NCI-H1417 treated with DMSO at 0.1 percent for 48 hours (cell line): ENCODE measurements at places on chromosomes 7 and 10.

- DNase-seq: no peak
Measured at GRCh38 chr10:43166880-43167497, 28.7 kb downstream of the CSGALNACT2 start.

DNA sequence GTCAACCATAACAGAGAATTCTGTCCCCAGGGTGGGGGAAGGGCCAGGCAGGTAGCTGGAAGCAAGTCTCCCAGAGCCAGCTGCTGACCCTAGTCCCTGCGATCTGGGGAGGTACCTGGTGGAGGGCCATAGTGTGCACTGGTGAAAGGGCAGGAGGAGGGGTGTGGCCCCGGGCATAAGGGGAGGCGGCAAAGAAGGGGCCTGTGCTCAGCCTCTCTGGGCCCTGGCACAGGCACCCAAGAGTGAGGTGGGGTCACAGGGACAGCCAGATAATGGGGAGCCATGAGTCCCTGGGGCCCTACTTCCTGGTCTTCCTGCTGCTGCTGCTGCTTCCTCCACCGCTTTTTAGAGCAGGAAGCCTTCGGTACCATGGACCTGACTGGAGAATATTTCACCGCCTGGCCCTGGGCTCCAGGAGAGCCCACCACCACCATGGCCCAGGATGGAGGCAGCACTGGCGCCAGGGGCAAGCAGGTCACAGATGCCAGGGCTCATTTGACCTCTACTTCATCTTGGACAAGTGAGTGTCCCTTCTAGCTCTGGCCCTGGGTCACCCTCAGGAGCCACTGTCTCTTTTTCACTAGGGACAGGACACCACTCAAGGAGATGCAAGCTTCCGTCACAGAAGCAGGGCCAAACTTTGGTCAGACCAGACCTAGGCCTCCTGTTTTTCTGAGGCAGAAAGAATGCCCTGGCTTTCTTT, at the start of gene ANTXRL:
ANTXRL (plus strand) TSS at position 7 of the 703 bp plus-strand sequence; CDS start at position 273, 266 bp downstream.
- no peak for DNase-seq

DNA sequence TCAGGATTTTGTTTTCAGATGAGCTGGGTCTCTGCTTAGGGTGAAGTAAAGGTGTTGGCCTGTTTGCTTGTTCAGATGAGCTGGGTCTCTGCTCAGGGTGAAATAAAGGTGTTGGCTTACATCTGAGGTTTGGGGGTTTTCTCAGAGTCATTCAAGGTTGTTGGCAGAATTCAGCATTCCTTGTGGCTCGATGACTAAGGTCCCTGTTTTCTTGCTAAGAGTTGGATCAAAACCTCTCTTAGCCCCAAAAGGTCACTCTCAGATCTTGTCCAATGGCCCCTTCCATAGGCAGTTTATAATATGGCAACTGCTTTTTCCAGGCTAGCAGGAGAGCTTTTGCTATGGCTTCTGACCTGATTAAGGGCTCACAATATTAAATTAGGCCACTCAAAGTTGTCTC, 106.6 kb downstream of the ADAM22 start:
- no peak for DNase-seq

GRCh38 chr7:136058546-136058945, 81.4 kb upstream of the MTPN start:
- no peak for DNase-seq

GRCh38 chr7:24601600-24601999, 28.3 kb downstream of the PALS2 start:
- no peak for DNase-seq

DNA sequence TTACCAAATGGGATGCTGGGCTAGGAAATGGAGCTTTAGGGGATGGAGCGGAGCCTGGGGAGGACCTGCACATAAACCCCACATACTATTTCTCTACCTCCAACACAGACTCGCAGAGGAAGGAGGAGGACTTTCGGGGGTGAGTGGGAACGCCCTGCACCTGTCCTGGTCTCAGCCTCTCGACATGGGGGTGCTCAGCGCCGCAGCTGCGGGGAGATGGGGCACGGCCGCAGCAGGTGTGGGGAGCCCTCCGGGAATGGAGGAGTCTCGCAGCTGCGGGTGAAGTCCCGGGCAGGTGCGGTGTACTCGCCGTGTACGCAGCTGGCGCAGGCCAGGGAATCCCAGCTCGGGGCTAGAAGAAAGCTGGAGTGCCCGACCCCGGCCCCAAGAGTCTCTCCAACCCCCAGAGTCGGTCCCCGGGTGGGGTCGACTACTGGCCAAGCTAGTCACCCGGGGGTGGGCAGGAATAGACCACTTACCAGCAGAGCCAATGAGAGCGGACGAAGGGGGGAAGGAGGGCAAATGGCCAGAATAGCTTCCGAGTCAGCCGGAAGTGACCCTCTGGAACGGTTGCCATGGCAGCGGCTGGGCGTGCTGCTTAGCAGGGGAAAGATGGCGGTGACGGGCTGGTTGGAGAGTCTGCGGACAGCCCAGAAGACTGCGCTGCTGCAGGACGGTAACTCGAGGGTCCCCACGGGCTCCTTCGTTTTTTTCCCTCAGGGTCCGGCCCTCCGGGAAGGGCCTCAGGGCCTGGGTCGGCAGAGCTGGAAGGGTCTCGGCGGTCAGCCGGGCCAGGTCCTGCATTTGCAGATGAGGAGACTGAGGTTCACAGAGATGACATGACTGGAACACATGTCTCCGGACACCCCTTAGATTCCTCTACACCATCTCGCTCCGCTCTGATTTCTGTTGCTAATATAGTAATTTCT, at the start of the genes DPCD and POLL:
DPCD (plus strand) TSS at position 597 of the 929 bp plus-strand sequence; CDS start at position 613, 16 bp downstream.
POLL (minus strand) TSS at position 533 of the 929 bp plus-strand sequence. CDS start 897 bp downstream, outside the sequence.
- DNase-seq: peak; percentile 64

DNA sequence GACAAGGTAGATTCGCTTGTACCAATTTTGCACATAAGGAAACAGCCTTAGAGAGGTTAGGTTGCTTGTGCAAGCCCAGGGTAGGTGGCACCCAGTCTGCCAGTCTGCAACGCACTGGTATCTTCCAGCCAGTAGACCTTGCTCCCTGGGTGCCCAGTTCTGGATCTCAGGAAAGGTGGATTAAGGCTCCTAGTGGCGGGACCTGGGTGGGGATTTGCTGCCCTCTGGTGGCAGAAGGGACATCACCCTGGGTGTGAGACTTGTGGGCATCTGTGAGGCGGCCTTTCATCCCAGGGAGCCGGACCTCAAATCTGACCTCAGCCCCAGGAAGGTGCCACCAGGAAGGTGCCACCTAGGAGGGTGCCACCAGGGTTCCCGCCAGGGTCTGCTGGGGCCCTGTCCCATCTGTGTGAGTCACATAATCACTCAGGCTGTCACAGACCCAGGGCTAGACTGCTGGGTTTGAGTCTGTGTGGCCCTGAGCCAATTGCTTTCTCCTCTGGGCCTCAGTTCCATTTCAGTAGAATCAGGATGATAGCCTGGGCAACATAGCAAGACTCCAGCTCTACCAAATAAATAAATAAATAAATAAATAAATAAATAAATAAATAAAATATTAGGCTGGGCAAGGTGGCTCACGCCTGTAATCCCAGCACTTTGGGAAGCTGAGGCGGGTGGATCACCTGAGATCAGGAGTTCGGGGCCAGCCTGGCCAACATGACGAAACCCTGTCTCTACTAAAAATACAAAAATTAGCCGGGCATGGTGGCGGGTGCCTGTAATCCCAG, 5.3 kb upstream of the PRKRIP1 start:
- peak; percentile 6 for DNase-seq

DNA sequence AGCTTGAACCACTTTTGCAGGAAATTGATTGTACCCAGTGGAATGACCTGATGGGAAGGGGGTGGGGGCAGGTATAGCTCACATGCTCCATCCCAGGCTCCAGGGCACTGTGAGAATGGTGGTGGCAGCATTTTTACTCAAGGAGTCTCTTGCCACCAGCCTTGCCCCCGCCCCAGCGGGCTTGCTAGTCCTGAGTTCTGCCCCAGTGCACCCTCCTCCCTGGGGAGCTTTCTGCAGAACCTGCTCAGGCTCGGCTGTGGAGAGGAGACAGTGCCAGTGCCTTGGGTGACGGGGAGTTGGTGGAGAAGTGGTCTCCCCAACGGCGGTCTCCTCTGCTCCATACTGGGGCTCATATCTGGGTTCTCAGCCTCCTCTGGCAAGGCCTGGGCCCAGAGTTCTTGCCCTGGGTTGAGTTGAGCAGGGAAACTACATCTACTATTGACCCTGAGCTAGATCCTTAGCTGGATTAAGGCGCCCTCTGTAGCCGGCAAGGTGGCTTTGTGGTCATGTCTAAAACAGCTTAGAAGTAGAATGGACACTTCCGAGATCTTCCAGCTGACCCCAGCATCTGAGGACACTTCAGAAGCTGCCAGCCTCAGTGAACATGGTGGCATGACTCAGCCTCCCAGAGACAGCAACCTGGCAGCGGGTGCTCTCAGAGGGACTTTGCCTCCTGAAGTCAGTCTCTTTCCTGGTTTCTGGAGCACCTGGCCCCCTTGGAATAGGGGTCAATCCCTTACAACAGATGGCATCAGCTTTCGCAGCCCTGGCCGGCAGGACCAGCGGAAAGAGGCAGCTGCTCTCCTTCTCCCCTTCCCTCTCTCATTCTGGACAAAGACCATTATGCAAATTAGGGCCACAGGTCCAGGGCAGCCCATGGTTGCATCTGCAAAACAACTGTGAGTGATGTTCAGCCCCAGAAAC, 363.4 kb upstream of the MKI67 start:
- DNase-seq: no peak

GRCh38 chr7:1055956-1056784, 11.8 kb downstream of the GPR146 start:
- no peak for DNase-seq

GRCh38 chr7:118026791-118027190, 153.6 kb upstream of the CTTNBP2 start:
- DNase-seq: no peak

DNA sequence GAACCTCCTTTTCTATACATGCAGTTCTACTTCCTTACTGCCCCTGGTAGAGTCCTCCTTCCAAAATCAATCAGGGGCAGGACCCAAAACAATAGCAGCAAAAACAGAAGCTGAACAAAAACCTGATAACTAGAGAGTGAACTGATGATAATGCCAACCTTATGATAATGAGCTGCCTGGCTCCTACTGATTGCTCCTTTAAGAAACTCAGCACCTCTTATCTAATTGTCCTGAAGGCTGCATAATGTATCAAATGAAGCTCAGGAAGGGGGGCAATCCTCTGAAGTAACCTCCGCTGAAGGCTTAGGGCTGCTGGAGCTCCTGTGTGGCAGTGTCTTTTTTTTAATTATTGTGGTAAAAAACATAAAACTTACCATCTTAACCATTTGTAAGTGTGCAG, 257.0 kb downstream of the PHTF2 start:
- DNase-seq: no peak

GRCh38 chr10:110710621-110711020, 66.5 kb downstream of the RBM20 start:
- no peak for DNase-seq

GRCh38 chr10:79331226-79331625, 16.0 kb upstream of the PPIF start:
- no peak for DNase-seq

DNA sequence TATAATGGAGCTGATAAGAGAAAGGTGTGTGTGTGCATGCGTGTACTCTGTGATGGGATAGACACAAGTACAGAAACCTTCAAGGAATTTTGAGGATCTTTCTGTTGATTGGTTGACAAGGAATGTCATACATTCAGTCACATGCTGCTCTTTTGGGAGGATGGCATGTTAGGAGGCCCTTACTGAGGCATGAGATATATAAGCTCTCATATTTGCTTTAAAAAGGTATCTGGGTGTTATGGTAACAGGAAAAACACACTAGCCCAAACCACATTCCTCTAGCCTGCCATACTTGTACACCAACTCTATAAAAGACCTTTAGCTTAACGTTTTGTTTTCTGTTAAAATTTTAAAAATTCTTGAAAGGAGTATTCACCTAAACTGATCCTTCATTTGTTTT, 72.5 kb upstream of the EGFR start:
- no peak for DNase-seq

GRCh38 chr7:141715018-141715417, 6.9 kb downstream of the WEE2 start:
- DNase-seq: no peak

DNA sequence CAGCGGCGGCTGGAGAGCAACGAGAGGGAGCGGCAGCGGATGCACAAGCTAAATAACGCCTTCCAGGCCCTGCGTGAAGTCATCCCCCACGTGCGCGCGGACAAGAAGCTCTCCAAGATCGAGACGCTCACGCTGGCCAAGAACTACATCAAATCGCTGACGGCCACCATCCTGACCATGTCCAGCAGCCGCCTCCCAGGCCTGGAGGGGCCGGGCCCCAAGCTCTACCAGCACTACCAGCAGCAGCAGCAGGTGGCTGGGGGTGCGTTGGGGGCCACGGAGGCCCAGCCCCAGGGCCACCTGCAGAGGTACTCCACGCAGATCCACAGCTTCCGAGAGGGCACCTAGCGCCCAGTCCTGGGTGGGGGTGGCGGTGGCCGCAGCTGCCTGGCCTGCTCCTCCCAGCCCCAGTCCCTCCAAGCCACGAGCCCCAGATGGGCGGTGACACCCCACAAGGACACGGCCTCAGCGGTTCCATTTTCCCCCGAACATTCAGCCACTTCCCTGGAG, 1.3 kb downstream of the BHLHA15 start:
- DNase-seq: no peak

DNA sequence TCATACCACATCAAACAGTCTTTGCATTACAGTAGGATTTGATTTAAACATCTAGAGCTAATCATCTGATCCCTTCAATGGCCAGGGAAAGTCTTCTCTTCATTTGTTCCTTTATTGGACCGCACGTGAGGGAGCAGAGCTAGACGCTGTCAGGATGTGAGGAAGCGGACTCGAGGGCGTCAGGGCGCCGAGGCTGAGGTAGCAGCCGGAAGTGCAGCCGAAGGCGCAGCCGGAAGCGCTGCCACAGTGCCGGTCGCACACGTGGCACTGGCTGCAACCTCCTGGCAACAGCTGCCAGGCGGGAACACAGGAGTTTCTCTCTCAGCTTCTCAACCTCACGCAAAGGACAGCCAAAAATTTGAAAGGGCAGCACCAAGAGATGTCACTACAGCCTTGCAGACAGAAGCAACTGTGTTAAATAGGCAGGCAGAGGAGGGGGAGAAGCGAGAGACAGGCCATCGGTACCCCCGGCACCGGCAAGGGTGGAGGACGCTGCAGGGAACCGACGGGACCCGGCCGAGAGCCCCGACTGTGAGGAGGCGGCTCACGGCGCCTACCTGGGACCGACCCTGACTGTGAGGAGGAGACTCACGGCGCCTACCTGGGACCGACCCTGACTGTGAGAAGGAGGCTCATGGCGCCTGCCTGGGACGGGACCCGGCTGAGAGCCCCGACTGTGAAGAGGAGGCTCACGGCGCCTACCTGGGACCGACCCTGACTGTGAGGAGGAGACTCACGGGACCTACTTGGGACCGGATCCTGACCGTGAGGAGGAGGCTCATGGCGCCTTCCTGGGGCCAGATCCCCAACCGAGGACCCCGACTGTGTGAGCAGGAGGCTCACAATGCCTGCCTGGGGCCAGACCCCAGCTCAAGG, 32.3 kb downstream of the VIPR2 start:
- no peak for DNase-seq

- no peak for DNase-seq
Measured at GRCh38 chr10:110035070-110035921, 27.5 kb downstream of the ADD3 start.

- DNase-seq: no peak
Measured at GRCh38 chr7:77866786-77867536, 68.4 kb downstream of the PHTF2 start.
